Activated CD8-positive, alpha-beta T cell treated with anti-CD3 and anti-CD28 coated beads, Interleukin-2, amount 10 ng/mL, durations not matched to agents 7 days and 5 days (primary cell): ENCODE measurements at places on chromosomes 13 and 19. TPM values are rescaled to one million over a fixed set of nuclear protein-coding genes. Genes with fewer than 3 reads are reported as not detected.

GRCh38 chr19:29927944-29928625 lies 14.0 kb upstream of the URI1 start:
- no peak for DNase-seq

GRCh38 chr19:11814029-11814699 lies at the start of gene ZNF440:
TSS of gene ZNF440 (plus strand) at chr19:11814273. CDS start at chr19:11814448, 175 bp downstream.
- DNase-seq = peak; percentile 94

- DNase-seq = peak; percentile 75
Observed at GRCh38 chr19:29690842-29691241, 24.2 kb downstream of the C19orf12 start.

DNA sequence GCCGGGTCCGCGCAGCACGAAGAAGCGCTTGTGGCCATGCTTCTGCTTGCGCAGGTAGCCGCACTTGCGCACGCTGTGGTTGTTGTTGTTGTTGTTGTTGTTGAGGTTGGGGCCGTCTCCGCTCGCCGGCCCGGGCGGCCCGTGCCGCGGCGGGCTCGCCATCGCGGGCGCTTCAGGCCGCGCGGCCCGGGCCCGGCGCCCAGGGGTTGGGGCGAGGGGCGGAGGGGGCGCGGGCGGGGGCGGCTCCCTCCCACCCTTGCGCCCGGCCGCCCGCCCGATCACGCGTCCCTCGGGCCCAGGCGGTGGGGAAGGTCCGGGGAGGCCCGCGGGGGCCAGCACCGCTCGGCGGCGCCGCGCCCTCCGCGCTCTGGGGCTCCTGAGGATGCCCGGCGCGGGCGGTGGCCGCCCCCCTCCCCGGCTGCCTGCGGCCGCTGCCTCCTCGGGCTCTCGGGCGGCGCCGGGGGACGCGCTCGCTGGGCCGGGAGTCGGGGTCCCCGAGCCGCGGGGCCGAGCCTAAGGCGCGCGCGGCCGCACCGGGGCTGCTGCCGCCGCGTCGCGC lies 412 bp downstream of the IRS2 start:
- DNase-seq = no peak

GRCh38 chr13:56039992-56040391 lies 1100.7 kb upstream of the PRR20A start:
- DNase-seq = no peak

DNA sequence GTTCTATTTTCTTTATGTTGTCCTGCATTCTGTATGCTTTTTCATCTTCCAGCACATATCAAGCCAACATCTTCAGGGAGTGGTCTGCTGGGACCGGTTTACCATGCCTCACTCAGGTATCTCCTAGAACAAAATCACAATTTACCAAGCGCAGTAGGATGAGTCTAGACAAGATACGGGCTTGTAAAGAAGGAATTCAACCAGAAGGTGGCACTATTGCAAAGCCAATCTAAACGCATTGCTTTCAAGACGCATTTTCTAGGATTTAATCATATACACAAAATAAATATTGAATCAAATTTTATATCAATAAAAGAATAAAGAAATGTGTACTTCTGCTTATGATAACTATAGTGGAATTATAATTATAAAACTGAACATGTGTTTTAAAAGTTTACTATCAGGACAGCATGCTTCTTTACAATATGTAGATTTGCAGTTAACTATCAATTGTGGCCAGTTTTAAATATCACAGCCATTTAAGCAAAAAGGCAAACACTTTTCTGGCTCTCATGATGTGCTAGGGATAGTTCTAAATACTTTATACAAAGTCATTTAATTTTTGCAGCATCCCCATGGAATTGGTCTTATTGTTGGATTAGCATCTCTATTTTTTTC lies 16.1 kb upstream of the TPP2 start:
- peak; percentile 66 for DNase-seq

FUZ gene
- total RNA-seq = 23.1 TPM

HTR2A gene
- not detected for total RNA-seq

DNA sequence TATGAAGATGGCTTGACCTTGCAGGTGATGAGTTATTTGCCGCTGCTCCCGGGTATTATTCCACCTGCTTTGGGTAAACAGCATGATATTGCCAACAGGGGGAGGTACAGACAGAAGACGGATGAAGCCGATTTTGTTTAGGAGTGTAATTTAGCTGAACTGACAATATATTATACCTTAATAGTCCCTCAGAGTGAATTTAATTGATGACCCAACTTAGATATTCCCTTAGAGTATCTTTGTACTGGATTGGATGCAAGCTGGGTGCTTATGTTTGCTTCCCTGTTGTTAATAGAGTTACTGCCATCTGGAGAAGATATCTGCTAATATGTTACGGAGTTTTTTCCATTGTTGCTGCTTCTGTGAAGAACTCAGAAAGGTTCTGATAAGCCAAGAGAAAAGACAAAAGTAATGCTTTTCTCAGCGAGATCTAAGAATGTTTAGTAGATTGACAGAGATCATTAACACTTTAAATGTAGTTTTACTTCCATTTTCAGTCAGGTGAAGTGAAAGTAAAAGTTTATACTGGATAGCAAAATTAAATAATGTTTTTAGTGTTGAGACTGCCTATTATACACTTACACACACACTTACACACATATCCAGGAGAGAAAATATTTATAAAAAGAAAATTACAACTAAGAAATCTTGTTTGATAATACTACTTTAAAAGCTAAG lies 2220.8 kb upstream of the PCDH20 start:
- DNase-seq = no peak

IGFL2 gene
- total RNA-seq = not detected
